ENCODE measurements at places on chromosomes 3 and 15. TPM values are rescaled to one million over a fixed set of nuclear protein-coding genes. Genes with fewer than 3 reads are reported as not detected.

DNA sequence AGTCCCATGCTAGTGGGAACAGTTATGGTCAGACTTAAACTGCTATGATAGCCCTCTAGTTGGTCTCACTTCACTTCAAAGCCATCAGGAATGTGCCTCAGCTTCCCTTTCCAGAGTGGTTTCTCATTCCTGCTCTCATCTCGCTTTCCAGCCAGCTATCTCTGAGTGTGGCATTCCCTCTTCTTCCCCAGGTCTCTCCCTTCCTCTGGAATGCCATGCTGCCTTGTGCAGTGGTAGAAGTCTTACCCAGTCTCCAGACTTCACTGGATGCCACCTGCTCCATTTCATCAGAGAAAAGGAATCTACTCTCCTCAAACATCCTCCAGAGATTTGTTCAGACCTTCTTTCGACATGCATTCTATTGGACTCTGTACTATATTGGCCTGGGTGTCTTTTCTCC, 83.0 kb downstream of the AGBL1 start:
- no peak for DNase-seq

The IGF2BP2 gene
- total RNA-seq, result 44.6 TPM

DNA sequence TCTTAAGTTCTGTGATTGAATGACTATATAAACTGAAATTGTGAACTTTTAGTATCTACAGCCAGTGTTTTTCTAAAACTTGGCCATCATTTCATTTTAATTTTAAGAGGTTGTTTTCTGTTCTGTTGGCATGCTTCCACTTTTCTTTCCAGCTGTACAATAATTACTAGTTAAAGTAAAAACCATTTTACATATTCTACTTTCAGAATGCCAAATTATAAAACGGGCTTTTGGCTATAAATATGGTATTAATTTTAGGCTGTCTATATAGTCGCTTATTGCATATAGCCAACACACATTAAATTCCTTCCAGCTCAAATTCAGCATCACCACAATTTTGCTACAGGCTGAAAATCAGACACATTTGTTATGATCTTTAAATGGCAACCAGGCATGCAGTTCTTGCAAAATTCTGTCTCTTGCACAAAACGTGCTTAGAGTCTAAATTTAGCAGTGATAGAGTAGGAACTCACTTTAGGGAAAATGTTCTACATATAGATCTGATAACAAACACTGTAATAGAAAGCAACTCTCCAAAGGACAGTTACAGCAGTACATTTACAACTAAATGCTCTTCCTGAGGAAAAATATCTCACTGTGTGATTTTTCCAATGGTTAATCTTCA, 81.1 kb downstream of the BTD start:
- no peak for DNase-seq

The ZBED2 gene
- 1.0 TPM for total RNA-seq

The KLF15 gene
- 0.06 TPM for total RNA-seq

- DNase-seq, result no peak
These were observed 133.7 kb downstream of the VGLL4 start for GRCh38 chr3:11510001-11510340.

- no peak for DNase-seq
These were observed 35.0 kb downstream of the ZNF148 start for GRCh38 chr3:125340121-125340520.

- DNase-seq, result no peak
These were observed 71.1 kb upstream of the DLG1 start for GRCh38 chr3:197369545-197369944.

The IQGAP1 gene
- 98.5 TPM for total RNA-seq

DNA sequence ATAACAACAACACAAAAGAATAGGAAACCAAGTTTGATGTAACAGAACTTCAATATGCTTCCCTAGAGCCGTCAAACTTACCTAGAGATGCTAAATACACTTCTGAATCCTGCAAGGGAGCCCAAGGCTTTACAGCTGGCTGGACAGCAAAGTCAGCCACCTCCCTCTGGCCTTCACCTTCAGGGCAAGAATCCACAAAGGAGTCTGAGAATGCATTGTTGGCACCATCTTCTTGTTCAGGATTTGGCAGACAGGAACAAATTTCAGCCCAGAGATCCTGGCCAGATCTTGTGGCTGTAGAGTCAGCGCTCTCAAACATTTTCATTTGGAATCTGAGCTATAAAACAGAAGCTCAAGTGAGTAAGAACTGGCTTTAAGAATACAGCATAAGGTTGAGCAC, 2.2 kb downstream of the CCDC32 start:
- no peak for DNase-seq

DNA sequence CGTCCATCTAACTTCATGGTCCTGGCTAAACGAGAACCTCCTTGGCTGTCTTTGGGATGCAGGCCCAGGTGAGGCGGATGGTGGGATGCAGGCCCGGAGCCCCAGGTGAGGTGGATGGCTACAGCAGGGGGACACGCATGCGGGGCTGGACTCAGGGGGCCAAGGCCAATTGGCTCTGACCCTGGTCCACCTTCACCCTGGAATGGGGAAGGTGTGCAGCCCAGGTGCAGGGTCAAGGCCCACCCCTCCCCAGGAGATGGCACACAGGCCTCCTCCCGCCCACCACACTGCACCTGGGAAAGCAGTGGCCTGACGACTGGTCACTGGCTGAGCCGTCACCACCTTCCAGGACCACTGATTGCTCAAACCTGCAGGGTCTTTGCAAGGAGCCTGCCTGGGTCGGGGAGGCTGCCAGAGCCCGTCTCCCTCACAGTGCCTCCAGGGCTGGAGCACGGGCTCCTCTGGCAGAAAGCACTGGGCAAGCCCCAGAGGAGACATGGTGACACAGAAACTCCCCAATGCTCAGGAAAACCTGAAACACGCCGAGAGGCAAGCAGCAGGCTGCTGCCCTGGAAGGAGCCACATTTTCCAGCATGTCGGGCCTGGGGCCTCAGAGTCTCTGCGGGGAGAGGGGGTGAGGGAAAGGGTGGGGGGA, 159.6 kb downstream of the LRRK1 start:
- no peak for DNase-seq

GRCh38 chr3:139674571-139675260, 3.1 kb downstream of the NMNAT3 start:
- no peak for DNase-seq

The NFKBIZ gene
- total RNA-seq, result 65.5 TPM

The IL5RA gene
- total RNA-seq, result 0.80 TPM

DNA sequence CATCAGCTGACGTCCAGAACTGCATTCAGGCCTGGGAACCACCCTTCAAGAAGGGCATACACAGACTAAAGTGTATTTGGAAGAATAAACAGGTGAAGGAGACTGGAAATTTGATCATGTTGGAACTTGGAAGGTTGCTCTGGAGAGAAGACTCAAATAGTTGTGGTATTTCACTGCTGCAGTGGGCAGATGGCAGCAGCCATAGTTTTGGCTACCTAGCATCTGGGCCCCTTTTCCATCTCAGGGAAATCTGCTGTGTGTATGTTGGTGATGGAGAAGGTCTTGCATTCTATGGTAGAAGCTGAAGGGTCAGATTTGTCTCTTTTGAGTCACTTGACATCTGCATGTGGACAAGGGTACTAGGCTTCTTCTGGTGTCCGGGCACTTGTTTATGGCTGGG, 114.4 kb upstream of the FGF7 start:
- no peak for DNase-seq

The XIRP1 gene
- not detected for total RNA-seq

DNA sequence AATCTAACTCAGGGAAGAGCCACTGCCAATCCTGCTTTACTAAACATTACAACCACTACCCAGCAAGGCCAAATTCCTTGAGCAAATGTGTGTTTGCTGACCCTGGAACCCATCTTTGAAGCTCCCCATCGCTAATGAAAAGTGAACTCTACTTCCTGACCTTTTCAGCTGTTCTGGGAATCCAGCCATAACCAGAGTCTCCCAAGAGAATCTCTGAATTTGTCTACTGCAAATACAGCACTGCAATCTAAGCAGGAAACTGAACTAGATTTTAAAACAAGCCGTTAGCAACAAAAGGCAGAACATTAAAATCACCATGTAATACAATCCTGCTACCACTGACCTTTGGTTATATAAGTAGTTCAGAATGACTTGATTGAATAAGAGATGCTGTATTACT, 309.2 kb downstream of the MAGI1 start:
- DNase-seq, result no peak

DNA sequence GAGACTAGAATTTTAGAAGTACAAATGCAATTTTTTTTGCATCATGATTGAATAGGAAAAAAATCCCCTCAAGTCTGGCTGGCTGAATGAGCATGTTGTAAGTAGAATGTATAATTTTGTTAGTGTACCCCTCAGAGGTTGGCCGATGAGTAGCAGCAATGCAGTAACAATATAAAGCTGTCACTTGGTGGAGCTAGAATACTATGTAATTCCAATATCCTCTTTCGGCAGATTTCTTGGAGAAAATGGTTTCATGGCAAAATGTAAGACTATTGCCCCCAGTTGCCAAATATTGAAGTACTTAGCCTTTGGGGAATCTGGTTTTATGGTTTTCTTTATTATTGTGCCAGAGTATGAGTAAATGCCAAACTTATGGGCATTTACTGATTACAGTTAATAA, 39.8 kb upstream of the SGO1 start:
- DNase-seq, result no peak

- DNase-seq, result peak; percentile 45
These were observed 18.6 kb upstream of the FSTL1 start for GRCh38 chr3:120469440-120469839.

GRCh38 chr3:30819067-30819798, 75.2 kb downstream of the GADL1 start:
- DNase-seq, result no peak

The SRPRB gene
- total RNA-seq, result 117 TPM

All from Daoy (cell line).